ENCODE measurements at places on chromosomes 2 and 18.

DNA sequence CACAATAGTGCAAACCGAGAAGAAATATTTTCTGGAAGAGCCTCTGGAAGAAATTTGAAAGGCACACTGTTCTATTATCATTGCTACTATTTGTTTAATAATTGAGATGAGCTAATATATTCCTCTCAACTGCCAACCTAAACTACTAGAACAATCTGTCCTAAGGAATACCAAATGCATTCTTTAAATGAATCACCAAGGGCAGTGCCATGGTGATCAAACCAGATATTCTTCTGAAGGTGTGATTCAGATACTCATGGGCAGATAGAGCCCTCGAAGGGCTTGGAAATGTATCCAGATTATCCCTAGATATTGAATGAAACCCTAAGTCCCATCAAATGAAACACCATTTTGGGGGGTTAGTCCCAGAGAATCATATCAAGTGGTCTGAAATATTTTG is 76.6 kb downstream of the FIGN start:
- DNase-seq: no peak

DNA sequence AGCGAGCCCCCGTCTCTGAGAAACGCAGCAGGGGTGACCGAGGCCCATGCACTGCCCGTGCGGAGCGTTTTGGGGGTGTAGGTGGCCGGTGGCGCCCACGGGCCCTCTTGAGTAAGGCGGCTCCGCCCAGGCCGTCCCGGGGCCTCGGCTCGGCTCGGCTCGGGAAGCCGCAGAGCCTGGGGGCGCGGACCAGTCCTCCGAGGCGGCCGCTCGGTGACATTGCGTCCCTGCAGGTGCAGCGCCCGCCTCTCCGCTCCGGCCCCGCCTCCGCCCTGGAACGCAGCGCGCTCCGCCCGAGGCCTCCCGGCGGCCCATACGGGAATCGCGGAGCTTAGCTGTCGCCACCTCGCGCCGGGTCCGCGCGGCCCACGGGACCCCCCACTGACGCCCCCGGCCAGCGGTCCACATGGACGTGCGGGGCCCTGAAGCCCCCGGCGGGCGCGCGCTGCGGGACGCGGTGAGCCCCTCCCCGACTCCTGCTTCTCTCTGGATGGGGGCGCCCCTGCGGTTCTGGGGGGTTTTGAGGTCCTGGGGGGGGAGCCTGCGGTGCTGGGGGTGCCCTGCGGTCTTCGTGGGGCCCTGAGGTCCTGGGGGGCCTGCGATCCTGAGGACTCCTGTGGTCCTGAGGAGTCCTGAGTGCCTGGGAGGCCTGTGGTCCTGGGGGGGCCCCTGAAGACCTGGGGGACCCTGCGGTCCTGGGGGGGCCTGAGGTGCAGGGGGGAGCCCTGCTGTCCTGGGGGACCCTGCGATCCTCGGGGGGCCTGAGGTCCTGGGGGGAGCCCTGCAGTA is at the start of gene HSBP1L1:
HSBP1L1 (plus strand) TSS at position 314 of the 789 bp plus-strand sequence; CDS start at position 407, 93 bp downstream.
- peak; percentile 49 for DNase-seq

DNA sequence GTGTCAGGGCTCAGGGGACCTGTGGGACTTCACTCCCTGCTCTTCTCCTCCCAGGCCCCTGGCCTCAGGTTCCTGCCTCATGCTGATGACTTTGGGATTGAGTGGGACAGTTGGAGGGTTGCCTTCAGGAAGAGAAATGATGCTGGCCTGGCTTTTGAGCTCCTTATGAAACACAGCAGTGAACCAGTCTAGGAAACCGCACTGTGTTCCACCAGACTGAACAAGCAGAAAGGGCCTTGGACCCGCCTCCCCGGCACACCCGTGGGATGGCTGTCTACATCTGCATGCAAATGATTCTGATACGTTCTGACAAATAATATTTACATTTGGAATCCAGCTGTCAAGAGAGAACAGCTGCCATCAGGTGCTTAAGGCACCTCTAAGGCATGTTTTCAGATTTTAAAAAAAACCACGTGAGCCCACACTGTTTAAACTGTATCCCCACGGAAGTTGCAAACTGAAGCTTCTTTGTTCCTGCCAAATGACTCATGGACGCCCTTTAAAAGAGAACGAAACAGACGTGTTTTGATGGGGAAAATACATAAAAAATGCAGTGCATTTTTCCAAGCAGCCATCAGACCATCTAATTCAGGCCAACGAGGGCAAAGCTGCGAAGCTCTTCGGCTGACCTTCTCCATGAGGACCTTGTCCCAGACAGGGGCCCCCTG is 27.6 kb upstream of the ASAP2 start:
- no peak for DNase-seq

DNA sequence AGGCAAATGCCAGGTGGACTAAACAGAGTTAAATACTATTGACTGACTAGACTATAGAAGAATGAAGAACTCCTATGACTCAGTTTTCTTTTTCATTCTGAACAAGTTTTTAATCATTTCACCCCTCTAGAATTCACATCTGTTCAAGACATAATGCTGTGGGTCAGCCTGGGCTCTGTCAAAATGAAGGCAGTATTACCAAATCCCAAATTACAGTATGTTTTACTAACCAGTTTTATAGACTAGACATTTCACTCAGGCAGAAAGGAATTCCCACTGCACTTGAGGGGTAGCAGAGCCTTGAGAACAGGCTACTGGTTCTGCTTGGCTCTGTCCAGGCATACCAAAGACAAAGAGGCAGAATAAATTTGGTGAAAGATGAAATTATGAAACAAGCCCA is 511.7 kb downstream of the EPHA4 start:
- DNase-seq: no peak

- DNase-seq: no peak
These were observed 90.4 kb downstream of the SPTBN1 start for GRCh38 chr2:54546518-54546917.

DNA sequence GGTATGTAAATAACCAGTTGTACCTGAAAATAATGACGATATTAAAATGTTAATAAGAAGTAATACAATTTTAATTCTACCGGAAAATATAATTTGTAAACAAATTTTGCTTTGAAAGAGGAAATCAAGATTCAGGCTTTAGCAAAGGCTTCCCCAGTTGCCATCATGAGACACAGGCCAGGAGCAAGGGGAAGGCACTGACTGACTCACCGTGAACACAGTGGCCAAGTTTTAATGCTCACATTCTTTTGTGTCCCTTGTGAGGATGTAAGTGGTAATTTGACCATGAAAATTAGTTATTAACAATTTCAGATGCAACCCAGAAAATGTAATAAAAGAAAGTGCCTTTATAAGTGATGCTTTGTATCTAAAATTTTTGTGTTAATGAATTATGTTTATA is 164.1 kb downstream of the GREB1L start:
- DNase-seq: no peak

- no peak for DNase-seq
These were observed 137.7 kb downstream of the TANC1 start for GRCh38 chr2:159106109-159106508.

DNA sequence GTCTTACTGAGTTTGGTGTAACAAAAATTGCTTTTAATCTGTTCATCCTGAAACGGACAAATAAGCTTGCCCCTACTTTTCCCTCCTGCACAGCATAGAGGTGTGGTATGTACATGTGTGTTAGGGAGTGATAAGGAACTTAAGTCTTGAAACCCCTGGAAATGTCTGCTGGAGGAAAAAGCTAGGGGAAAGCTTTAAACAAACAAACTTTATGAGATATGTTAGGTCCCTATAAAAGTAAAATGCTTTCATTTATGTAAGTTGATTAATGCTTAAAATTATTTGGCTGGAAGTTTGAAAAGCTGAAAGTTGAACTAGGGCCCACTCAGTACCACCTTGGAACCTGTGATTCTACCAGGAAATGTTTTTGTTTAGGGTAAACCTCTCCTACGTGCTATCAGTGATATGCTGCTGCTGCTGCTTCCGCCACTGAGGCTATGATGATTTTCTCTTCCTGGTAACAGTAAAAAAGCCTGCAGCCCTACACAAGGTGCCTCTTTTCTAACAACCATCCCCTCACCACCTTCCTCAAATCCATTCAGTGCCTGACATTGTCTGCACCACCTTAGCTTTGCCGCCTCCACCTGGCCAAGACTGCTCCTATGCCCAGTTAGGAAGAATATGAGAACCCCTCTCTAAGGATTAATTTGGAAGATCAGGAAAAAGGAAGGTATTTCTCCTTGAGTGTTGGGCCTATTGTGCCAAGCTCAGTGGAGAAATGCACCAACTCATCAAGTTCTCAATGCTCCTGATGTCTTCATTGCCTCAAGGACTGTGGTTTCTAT is 2.5 kb upstream of the YES1 start:
- no peak for DNase-seq

Data from HEK293T (cell line).